Activated CD8-positive, alpha-beta memory T cell treated with anti-CD3 and anti-CD28 coated beads, Interleukin-2, amount 10 ng/mL, durations not matched to agents 7 days and 5 days (primary cell): ENCODE measurements at places on chromosomes 5 and 9. TPM values are rescaled to one million over a fixed set of nuclear protein-coding genes. Genes with fewer than 3 reads are reported as not detected.

- H3K36me3 ChIP-seq, result no peaks in the 10 kb centered on the region
- H3K27ac ChIP-seq, result no peak overlapping the region
- DNase-seq, result no peak
- peaks cover 4% of the 10 kb centered on the region for H3K4me1 ChIP-seq
These were observed 64.0 kb downstream of the OTULIN start for GRCh38 chr5:14728459-14728938.

- peaks cover 28% of the 10 kb centered on the region for H3K36me3 ChIP-seq
- no peak overlapping the region for H3K27ac ChIP-seq
- no peak for DNase-seq
- H3K4me3 ChIP-seq, result no peak overlapping the region
These were observed 23.2 kb downstream of the STK10 start for GRCh38 chr5:172164769-172165212.

- no peaks in the 10 kb centered on the region for H3K27me3 ChIP-seq
- H3K27ac ChIP-seq, result peak overlapping the region; percentile 47
- peaks cover 16% of the 10 kb centered on the region for H3K36me3 ChIP-seq
- peaks cover 35% of the 10 kb centered on the region for H3K4me1 ChIP-seq
These were observed 2.1 kb upstream of the HSPA4 start for GRCh38 chr5:133049726-133050048.

DNA sequence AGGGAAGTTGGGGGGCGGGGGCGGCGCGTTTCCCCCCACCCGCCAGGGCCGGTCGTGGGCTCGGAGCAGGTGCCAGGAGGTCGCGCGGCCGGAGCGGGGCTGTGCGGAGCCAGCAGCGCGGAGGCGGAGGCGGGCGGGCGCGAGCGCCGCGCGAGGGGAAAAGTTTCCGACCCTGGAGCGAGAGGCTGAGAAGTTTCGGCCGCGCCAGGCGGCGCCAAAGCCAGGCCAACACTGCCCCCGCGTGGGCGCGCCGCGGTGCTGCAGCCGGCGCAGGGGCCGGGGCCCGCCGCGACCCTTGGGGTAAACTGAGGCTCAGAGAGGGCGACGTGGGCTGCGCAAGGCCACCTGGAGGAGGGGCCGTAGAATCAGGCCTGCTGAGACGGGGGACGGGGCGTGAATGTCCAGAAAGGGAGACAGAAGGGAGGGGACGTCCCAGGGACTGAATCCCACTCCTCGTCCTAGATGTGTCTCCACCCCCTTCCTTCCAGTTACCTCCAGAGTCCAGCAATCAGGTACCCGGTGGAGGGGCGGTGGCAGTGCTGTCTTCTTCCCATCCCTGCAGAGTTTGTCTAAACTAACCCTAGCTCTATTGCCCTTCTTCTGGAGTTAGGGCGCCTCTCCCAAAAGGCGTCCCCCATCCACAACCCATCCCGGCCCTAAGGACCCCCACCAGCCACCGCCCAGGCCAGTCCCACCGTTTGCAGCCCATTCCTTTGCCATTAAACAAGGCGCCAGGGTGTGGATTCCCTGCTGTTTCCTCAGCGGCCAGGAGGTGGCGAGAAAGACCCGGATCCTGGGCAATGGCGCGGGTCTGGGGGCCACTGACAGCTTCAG is 10.2 kb downstream of the C9orf50 start:
- H3K27ac ChIP-seq, result peak overlapping the region; percentile 69
- H3K4me3 ChIP-seq, result peak overlapping the region; percentile 53
- peaks cover 4% of the 10 kb centered on the region for H3K27me3 ChIP-seq
- H3K36me3 ChIP-seq, result no peaks in the 10 kb centered on the region

Gene ANKRD34B
- total RNA-seq, result not detected
